ENCODE measurements at places on chromosomes 11 and 22.

- peak; percentile 67 for DNase-seq
- peak overlapping the region; percentile 83 for H3K27ac ChIP-seq
- H3K4me3 ChIP-seq: no peak overlapping the region
- H3K4me1 ChIP-seq: peaks cover 4% of the 10 kb centered on the region
- no peaks in the 10 kb centered on the region for H3K27me3 ChIP-seq
- no peaks in the 10 kb centered on the region for H3K36me3 ChIP-seq
Observed at GRCh38 chr22:29382580-29383302, 5.6 kb downstream of the AP1B1 start.

- no peak for DNase-seq
- no peaks in the 10 kb centered on the region for H3K4me1 ChIP-seq
- H3K4me3 ChIP-seq: no peak overlapping the region
Observed at GRCh38 chr11:18392434-18393321, 1.7 kb upstream of the LDHA start.

DNA sequence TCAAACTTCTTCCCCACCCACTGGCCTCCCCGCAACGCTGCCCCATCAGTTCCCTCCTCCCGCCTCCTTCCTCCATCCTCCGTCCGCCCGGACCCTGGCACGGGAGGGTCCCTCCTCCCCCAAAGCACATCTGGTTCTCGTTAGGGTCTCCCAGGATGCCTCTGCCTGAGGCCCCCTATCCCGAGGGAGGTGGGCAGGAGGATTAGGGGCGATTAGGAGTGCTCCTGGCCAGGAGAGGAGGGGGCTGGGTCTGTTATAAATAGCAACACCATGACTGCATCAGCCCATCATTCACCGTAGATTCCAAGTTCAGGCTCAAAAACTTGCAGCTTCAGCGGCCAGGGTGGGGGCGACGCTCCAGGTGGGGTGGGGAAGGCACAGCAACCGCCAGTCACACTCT is 10.4 kb downstream of the MYRF start:
- no peaks in the 10 kb centered on the region for H3K27me3 ChIP-seq
- H3K36me3 ChIP-seq: no peaks in the 10 kb centered on the region
- H3K4me3 ChIP-seq: no peak overlapping the region
- H3K4me1 ChIP-seq: no peaks in the 10 kb centered on the region

DNA sequence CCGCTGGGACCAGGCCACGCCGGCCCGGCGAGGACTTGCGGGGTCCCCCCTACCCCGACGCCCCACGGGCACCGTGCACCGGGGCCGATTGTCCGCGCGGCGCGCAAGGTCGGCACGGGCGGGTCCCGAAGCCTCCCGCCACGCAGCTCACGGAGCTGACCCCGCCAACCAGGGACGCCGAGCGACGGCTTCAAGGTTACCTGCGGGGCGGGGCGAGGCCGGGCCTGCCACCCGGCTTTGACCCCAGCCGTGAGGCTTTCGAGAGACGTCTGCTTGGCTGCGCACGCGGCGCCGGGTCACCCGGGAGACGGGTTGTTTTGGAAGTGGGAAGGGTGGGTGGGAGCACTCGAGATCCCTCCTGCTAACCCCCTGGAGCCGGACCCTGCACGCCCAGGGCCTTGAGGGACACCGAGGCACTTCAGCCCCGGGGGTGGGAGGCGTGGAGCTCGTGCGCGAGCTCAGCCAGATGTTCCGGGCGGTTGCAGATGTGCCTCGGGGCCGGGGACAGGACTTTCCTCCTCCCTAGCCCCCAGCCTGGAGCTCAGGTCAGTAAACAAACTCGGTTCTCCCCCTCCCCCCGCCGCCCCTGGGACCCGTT is 3.2 kb upstream of the WNT11 start:
- H3K27ac ChIP-seq: peak overlapping the region; percentile 58
- peaks cover 78% of the 10 kb centered on the region for H3K27me3 ChIP-seq
- H3K4me1 ChIP-seq: peaks cover 15% of the 10 kb centered on the region
- H3K4me3 ChIP-seq: peak overlapping the region; percentile 35
- H3K36me3 ChIP-seq: no peaks in the 10 kb centered on the region
- DNase-seq: peak; percentile 52

GRCh38 chr11:101442936-101443521 is 140.8 kb downstream of the TRPC6 start:
- H3K4me1 ChIP-seq: peaks cover 3% of the 10 kb centered on the region
- no peaks in the 10 kb centered on the region for H3K27me3 ChIP-seq
- H3K36me3 ChIP-seq: no peaks in the 10 kb centered on the region
- H3K27ac ChIP-seq: no peak overlapping the region
- no peak overlapping the region for H3K4me3 ChIP-seq

GRCh38 chr11:124538019-124538418 is 5.4 kb downstream of the OR8B12 start:
- no peaks in the 10 kb centered on the region for H3K27me3 ChIP-seq
- H3K27ac ChIP-seq: no peak overlapping the region

- H3K27ac ChIP-seq: no peak overlapping the region
- H3K27me3 ChIP-seq: no peaks in the 10 kb centered on the region
- H3K36me3 ChIP-seq: no peaks in the 10 kb centered on the region
- peaks cover 9% of the 10 kb centered on the region for H3K4me1 ChIP-seq
Observed at GRCh38 chr11:44572436-44572835, 7.0 kb downstream of the CD82 start.

DNA sequence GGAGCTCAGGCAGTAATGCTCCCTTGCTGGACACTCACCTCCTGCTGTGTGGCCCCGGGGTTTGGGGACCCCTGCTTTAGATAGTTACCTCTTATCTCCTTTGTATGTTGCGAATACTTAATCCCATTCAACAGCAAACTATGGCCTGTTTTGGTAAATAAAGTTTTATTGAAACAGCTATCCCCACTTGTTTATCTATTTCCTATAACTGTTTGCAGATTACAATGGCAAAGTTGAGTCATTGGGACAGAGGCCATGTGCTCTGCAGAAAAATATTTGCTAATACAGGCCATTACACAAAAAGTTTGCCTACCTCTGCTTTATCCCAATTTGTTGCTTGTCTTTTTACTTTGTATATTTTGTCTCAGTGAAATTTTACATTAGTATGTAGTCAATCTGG is 68.4 kb downstream of the CACNA1I start:
- H3K4me1 ChIP-seq: no peaks in the 10 kb centered on the region
- no peak overlapping the region for H3K27ac ChIP-seq
- DNase-seq: no peak
- no peaks in the 10 kb centered on the region for H3K36me3 ChIP-seq
- peaks cover 9% of the 10 kb centered on the region for H3K27me3 ChIP-seq

DNA sequence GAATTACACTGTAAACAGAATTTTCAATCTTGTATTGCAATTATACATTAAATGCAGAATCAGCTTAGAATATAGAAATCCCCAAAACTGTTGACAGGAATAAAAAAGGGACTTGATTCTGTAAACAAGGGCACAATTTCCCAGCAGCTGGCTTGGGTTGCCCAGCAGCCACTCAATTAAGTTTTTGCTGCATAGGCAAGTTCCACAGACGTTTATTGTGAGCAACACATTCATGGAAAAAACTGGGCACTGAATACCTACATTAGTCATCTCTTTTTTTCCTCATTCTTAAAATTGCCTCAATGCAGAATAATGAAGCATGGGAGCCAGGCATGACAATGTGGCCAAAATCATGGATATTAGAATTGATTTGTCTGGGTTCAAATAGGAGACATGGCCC is 421.8 kb upstream of the ANO5 start:
- no peak for DNase-seq
- no peaks in the 10 kb centered on the region for H3K4me1 ChIP-seq
- H3K27ac ChIP-seq: no peak overlapping the region
- no peaks in the 10 kb centered on the region for H3K27me3 ChIP-seq

GRCh38 chr11:12206529-12206928 is 96.1 kb downstream of the MICAL2 start:
- DNase-seq: no peak
- no peaks in the 10 kb centered on the region for H3K27me3 ChIP-seq
- H3K27ac ChIP-seq: no peak overlapping the region
- no peaks in the 10 kb centered on the region for H3K4me1 ChIP-seq

GRCh38 chr11:19892387-19892786 is 179.8 kb downstream of the NAV2 start:
- H3K27me3 ChIP-seq: no peaks in the 10 kb centered on the region
- no peak overlapping the region for H3K4me3 ChIP-seq
- DNase-seq: no peak
- no peaks in the 10 kb centered on the region for H3K4me1 ChIP-seq
- H3K27ac ChIP-seq: no peak overlapping the region

DNA sequence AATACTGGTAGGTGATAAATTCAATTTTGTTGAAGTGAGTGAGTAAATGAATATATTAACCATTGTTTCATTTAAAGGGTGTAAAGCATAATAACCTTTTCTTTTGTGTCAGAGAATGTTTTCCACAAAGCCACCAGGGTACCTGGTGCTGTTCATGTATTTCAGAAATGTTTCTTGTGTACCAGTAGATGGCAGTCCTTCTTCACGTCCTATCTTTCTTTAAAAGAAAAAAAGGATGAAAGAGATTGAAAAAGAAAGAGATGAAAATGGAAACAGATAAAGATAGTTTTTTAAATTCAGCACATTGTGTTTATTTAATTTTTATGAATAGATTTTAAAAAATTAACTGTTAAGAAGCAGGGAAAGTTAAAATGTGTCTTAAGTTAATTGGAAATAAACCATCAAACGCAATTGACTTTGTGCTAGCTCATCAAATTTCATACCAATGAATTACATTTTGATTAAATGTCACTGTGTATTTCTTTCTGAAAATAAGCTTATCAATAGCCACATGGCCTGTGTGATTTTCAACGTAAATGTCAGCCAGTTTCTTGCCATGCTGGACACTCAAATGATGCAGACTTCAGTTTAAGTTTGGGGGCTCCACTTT is 65.5 kb upstream of the CHORDC1 start:
- H3K4me3 ChIP-seq: no peak overlapping the region
- no peaks in the 10 kb centered on the region for H3K4me1 ChIP-seq
- DNase-seq: no peak
- no peaks in the 10 kb centered on the region for H3K27me3 ChIP-seq
- no peaks in the 10 kb centered on the region for H3K36me3 ChIP-seq
- no peak overlapping the region for H3K27ac ChIP-seq

DNA sequence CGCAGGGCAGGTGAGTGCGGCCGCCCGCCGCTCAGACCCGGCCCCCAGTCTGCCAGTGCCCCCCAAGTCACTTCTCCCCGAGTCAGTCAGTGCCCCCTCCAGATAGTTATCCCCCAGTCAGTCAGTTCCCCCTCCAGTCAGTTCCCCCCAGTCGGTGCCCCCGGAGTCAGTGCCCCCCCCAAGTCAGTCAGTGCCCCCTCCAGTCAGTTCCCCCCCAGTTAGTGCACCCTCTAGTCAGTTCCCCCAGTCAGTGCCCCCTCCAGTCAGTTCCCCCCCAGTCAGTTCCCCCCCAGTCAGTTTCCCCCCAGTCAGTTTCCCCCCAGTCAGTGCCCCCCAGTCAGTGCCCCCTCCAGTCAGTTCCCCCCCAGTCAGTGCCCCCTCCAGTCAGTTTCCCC is 411 bp downstream of the PPP6R2 start:
- DNase-seq: no peak
- peaks cover 8% of the 10 kb centered on the region for H3K4me1 ChIP-seq
- peak overlapping the region; percentile 97 for H3K4me3 ChIP-seq
- no peaks in the 10 kb centered on the region for H3K36me3 ChIP-seq
- H3K27me3 ChIP-seq: no peaks in the 10 kb centered on the region

DNA sequence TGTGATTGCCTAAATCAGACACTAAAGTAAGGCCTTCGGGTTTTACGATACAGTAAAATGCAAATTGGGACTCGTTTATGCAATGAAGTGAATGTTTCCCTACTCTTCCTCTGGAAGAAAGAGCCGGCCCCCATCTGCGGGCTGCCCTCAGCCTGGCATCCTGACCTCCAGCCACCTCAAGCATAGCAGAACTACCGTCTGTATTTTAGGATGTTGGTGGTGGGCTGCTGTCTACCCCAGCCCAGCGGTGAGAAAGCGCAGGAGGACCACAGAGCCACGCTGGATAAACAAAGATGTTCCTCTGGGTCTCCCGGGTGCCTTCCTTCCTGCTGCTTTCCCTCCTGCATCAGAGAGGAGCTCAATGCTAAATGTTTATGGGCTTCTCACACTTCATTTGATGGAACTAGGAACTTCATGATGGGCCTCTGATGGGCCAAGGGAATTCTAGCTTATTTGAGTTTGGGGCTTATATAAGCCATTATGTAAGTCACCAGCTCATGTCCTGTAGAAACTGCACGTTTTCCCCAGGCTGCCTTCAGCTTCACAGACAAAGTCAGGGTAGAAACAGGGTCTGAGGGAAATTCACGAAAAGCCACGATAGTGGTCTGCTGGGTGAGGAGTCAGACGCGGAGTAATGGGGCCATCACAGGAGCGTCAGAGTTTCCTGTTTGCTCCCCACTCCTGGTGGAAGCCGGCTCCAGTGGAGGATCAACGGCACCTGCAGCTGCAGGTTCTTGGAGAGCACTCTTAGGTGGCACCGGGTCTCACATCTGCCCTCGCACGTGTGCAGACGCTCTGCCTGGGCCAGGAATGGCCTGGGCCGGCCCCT is 287.4 kb downstream of the BRD1 start:
- no peaks in the 10 kb centered on the region for H3K36me3 ChIP-seq
- no peaks in the 10 kb centered on the region for H3K4me1 ChIP-seq
- H3K27ac ChIP-seq: no peak overlapping the region
- no peak for DNase-seq
- H3K27me3 ChIP-seq: no peaks in the 10 kb centered on the region

- H3K36me3 ChIP-seq: no peaks in the 10 kb centered on the region
- H3K4me3 ChIP-seq: no peak overlapping the region
- H3K27me3 ChIP-seq: no peaks in the 10 kb centered on the region
- H3K27ac ChIP-seq: no peak overlapping the region
- DNase-seq: no peak
- no peaks in the 10 kb centered on the region for H3K4me1 ChIP-seq
Observed at GRCh38 chr11:86183694-86184093, 60.9 kb upstream of the EED start.

- H3K36me3 ChIP-seq: peaks cover 66% of the 10 kb centered on the region
- H3K4me3 ChIP-seq: no peak overlapping the region
Observed at GRCh38 chr11:68762481-68762880, 11.2 kb upstream of the TESMIN start.

- no peak overlapping the region for H3K27ac ChIP-seq
- no peak overlapping the region for H3K4me3 ChIP-seq
- H3K4me1 ChIP-seq: no peaks in the 10 kb centered on the region
- H3K27me3 ChIP-seq: no peaks in the 10 kb centered on the region
- no peaks in the 10 kb centered on the region for H3K36me3 ChIP-seq
- no peak for DNase-seq
Observed at GRCh38 chr11:28911829-28912228, 803.6 kb downstream of the METTL15 start.

GRCh38 chr22:23925020-23925606 is 30.9 kb downstream of the MIF start:
- H3K4me1 ChIP-seq: no peaks in the 10 kb centered on the region
- no peak overlapping the region for H3K4me3 ChIP-seq
- no peaks in the 10 kb centered on the region for H3K27me3 ChIP-seq
- no peak for DNase-seq

- H3K36me3 ChIP-seq: no peaks in the 10 kb centered on the region
- H3K4me1 ChIP-seq: no peaks in the 10 kb centered on the region
- no peaks in the 10 kb centered on the region for H3K27me3 ChIP-seq
- DNase-seq: no peak
Observed at GRCh38 chr22:42388130-42388797, 43.9 kb downstream of the NFAM1 start.

- H3K27me3 ChIP-seq: peaks cover 6% of the 10 kb centered on the region
- no peaks in the 10 kb centered on the region for H3K36me3 ChIP-seq
- H3K4me3 ChIP-seq: no peak overlapping the region
- no peaks in the 10 kb centered on the region for H3K4me1 ChIP-seq
- no peak for DNase-seq
Observed at GRCh38 chr11:96456111-96456510, 66.3 kb downstream of the JRKL start.

- no peak overlapping the region for H3K4me3 ChIP-seq
- no peak for DNase-seq
- no peaks in the 10 kb centered on the region for H3K4me1 ChIP-seq
- no peaks in the 10 kb centered on the region for H3K36me3 ChIP-seq
- H3K27ac ChIP-seq: no peak overlapping the region
Observed at GRCh38 chr11:69359735-69360480, 66.0 kb downstream of the MYEOV start.

- DNase-seq: no peak
- no peaks in the 10 kb centered on the region for H3K27me3 ChIP-seq
- no peaks in the 10 kb centered on the region for H3K36me3 ChIP-seq
Observed at GRCh38 chr11:56706486-56706885, 7.6 kb downstream of the OR9G1 start.

Data from transverse colon (tissue), 4 donors.